Breast epithelium (tissue), 4 donors: ENCODE measurements at places on chromosomes 11 and 22. TPM values are rescaled to one million over a fixed set of nuclear protein-coding genes. Genes with fewer than 3 reads are reported as not detected.
A peak's percentile ranks its signal among the peaks of the same experiment; 100 is the strongest.

DNA sequence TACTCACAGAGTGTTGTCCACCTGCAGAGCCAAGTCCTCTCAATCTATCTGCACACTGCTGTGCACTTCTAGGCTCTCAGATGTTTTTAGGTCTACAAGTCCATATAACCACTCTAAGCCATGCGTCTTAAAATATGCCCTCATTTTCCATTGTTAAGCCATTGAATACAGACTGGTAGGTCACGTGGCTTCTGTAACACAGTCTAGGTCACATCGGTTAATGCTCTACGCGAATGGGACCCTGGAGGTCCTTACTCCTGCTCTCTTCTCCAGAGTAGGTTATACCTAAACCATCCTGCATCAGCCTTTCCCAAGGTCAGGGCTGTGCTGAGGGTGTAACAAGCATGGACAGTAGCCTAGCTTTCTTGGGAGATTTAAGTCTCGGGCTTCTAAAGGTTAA, 819 bp downstream of the JAML start:
- DNase-seq = no peak

- no peak for DNase-seq
Measured at GRCh38 chr22:35335468-35335867, 35.8 kb downstream of the TOM1 start.

DNA sequence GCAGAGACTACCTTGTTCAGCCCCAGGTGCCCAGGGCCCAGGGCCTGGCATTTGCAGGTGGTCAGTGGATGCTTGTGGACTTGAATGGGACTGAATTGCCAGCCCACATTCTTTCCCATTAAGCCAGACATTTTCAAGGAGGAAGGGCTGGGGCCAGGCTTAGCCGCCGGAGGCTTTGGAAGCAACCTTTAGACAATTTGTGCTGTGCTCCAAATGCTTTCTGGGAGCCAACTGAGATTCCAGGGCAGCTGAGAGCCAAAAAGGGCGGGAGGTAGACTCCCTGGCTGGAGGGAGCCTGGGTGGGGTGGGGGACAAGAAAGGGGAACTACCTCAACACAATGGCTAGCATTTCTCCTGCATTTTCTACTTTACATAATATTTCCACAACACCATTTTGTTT, 54.8 kb upstream of the TIMP3 start:
- DNase-seq = no peak

- no peak for DNase-seq
Measured at GRCh38 chr22:50173311-50173982, 2.9 kb downstream of the PANX2 start.

DNA sequence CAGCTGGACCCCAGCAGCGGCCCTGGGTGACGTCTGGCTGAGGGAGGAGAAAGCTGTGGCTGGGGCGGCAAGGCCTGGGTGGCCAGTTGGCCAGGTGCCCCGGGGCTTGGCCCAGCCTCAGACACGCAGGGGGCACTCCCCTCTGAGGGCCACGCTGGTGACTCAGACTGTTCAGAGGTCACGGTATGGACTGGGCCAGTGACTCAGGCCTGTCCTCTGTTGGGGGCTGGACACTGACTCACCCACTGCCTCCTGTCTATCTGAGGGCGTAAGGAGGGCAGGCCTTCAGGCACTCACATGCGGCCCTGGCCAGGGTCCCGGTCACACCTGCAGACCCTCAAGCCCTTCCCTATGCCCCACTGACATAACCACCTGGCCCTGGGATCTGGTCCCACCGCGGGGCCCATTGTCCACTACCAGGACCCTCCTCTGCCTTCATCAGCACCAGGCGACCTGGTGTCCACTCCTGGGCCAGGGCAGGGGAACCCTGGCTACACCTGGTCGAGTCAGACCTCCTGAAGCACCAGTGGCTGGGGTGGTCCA, 3.7 kb upstream of the MUC5AC start:
- peak; percentile 47 for DNase-seq

GRCh38 chr11:64359712-64360445, 917 bp downstream of the RPS6KA4 start:
- DNase-seq = no peak

GRCh38 chr11:12042215-12042676, 33.8 kb upstream of the DKK3 start:
- DNase-seq = no peak

- DNase-seq = no peak
Measured at GRCh38 chr11:99687320-99687719, 666.6 kb downstream of the CNTN5 start.

Gene OR4D5
- not detected for total RNA-seq

Gene SULT4A1
- 2.9 TPM for total RNA-seq

Gene MYBPC3
- total RNA-seq = under 0.01 TPM

Gene CHRM1
- 1.3 TPM for total RNA-seq
